ENCODE measurements at places on chromosomes 16 and 17. TPM values are rescaled to one million over a fixed set of nuclear protein-coding genes. Genes with fewer than 3 reads are reported as not detected.
A peak's percentile ranks its signal among the peaks of the same experiment; 100 is the strongest.

DNA sequence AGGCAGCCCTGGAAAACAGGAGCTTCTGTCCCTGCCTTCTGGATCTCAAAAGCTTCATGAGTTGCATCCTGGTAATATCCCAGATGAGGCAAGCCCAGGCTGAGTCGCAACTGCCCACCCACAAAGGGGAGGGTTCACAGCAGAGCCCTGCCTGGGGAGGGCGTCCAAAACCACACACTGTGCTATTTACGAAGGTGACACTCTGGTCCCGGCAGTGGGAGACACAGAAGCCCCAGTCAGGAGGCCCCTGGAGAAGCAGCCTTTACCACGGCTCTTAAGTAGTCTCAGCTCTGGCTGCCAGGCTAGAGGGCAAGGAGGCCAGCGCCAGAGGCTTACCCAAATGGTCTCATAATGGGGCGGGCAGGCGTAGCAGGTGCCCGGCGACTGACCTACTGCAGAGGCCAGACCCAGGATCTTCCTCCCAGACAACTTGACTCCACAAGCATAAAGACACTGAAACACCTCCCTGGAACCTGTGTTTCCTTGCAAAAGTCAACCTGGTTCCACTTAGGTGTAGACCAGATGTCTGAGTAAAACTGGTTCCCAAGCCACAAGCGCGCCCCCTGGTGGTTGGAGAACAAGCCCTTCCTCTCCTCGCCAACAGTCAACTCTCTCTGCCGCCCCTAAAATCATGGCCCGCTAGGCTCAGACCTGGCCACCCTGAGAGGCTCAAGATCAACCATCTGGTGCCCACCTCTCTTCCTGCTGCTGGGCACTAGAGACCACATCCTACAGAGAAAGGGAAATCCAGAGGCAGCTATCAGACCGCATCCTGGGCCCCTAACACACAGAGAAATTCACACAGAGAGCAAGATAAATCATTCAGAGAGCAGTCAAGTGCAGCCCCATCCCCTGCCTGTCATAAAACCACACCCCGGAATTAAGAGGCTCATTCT is 5.2 kb downstream of the AXIN2 start:
- H3K27ac ChIP-seq = no peak overlapping the region
- no peaks in the 10 kb centered on the region for H3K27me3 ChIP-seq
- DNase-seq = peak; percentile 87
- no peak overlapping the region for H3K4me3 ChIP-seq
- H3K4me1 ChIP-seq = peaks cover 26% of the 10 kb centered on the region
- peaks cover 19% of the 10 kb centered on the region for H3K36me3 ChIP-seq

- no peak for DNase-seq
- no peaks in the 10 kb centered on the region for H3K27me3 ChIP-seq
- H3K36me3 ChIP-seq = no peaks in the 10 kb centered on the region
These were observed 44.7 kb downstream of the CYTH1 start for GRCh38 chr17:78737332-78737731.

- peaks cover 11% of the 10 kb centered on the region for H3K36me3 ChIP-seq
- H3K4me3 ChIP-seq = peak overlapping the region; percentile 21
- H3K27me3 ChIP-seq = peaks cover 71% of the 10 kb centered on the region
- H3K4me1 ChIP-seq = peaks cover 70% of the 10 kb centered on the region
- peak overlapping the region; percentile 69 for H3K27ac ChIP-seq
These were observed 3.6 kb upstream of the TBX2 start for GRCh38 chr17:61395983-61396585.

GRCh38 chr17:39178536-39178935 is 12.6 kb upstream of the ARL5C start:
- H3K27ac ChIP-seq = no peak overlapping the region
- H3K27me3 ChIP-seq = no peaks in the 10 kb centered on the region
- H3K4me3 ChIP-seq = no peak overlapping the region

DNA sequence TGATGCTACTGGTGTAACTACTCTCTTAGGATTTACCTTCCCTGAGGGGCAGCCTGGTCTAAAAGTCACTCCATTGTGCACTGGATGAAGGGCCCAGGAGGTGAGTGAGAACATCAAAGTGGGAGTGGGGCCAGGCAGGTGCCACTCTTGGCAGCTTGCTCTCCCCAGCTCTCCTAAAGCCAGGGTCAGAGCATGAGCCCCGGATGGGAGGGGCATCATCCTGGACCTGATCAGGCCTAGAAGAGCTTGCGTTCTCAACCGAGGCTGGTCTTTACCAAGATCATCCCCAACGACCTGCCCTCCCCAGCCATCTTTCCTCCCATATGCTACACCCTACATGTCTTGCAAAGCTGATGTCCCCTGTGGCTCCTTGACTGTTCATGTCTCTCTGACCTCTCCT is 87.1 kb downstream of the AIPL1 start:
- no peaks in the 10 kb centered on the region for H3K27me3 ChIP-seq
- no peak overlapping the region for H3K4me3 ChIP-seq

DNA sequence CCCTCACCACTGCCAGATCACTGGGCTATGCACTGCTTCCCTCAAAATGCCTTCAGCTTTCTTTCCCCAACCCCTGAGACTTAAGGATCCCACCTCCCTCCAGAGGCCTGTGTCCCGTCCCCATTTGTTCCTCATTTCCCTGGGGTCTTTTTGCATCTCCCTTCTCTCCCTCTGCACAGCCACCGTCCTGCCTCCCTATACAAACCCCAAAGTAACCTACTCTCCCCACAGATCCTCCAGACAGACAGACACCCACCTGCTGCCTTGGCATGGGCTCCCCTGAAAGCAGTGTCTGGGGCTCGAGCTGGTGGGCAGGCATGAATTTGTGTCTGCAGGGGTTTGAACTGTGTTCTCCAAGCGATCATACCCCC is 69.4 kb upstream of the TNRC6C start:
- no peaks in the 10 kb centered on the region for H3K36me3 ChIP-seq
- no peak overlapping the region for H3K27ac ChIP-seq
- H3K27me3 ChIP-seq = peaks cover 8% of the 10 kb centered on the region

GRCh38 chr17:54992797-54993639 is 24.5 kb downstream of the STXBP4 start:
- no peaks in the 10 kb centered on the region for H3K4me1 ChIP-seq
- no peak overlapping the region for H3K4me3 ChIP-seq
- peak; percentile 71 for DNase-seq
- H3K27me3 ChIP-seq = no peaks in the 10 kb centered on the region
- H3K27ac ChIP-seq = no peak overlapping the region

DNA sequence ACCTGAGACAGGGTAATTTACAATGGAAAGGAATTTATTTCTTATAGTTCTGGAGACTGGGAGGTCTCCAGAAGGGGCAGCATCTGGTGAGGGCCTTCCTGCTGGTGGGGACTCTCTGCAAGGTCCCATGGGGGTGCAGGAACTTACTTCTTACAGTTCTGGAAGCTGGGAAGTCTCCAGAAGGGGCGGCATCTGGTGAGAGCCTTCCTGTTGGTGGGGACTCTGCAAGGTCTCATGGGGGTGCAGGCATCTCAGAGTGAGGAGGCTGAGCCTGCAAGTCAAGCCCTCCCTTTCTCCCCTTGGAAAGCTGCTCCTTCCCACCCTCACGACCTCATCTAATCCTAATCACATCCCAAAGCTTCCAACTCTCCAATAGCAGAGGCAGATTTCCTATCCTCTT is 157.4 kb downstream of the FOXL1 start:
- H3K4me1 ChIP-seq = peaks cover 22% of the 10 kb centered on the region
- H3K27me3 ChIP-seq = peaks cover 20% of the 10 kb centered on the region
- no peak overlapping the region for H3K4me3 ChIP-seq
- no peaks in the 10 kb centered on the region for H3K36me3 ChIP-seq
- no peak for DNase-seq
- no peak overlapping the region for H3K27ac ChIP-seq

DNA sequence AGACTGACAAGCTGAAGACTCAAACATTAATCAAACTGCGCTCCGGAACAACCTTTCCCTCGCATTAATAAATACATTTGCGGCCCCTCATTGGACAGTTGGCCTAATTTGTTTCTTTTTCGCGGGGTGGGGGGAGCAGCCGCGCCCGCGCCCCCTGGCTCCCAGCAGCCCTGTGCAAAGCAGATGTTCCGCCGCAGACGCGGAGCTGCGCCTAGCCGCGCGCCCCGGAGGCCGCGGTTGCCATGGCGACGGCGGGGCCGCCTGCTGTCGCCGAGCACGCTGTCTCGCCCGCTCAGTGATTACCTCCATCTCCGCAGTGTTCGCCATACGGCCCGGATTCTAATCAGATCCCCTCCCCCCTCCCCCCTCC is 25.5 kb downstream of the COPZ2 start:
- H3K4me3 ChIP-seq = peak overlapping the region; percentile 40
- no peak overlapping the region for H3K27ac ChIP-seq
- H3K36me3 ChIP-seq = no peaks in the 10 kb centered on the region

DNA sequence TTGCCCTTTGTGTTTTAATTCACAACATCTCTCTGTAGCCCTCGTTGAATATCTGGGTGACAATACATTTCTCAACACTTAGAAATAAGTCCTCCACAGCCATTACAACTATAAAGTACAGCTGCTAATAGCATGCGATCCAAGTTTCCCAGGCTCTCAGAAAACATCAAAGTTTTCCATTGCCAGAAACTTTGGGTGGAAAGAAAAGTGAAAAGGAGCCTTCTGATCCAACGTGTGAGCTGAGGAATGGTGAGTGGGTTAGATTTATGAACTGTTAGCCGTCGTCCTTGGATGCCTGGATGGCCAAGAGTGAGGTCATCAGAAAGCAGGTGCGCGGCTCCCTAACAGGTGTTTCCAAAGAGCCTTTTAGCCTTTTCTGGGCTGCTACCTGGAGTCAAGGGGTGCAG is 258.0 kb downstream of the PMP22 start:
- no peak overlapping the region for H3K27ac ChIP-seq
- H3K36me3 ChIP-seq = no peaks in the 10 kb centered on the region
- no peak for DNase-seq
- H3K27me3 ChIP-seq = no peaks in the 10 kb centered on the region
- H3K4me1 ChIP-seq = no peaks in the 10 kb centered on the region
- H3K4me3 ChIP-seq = no peak overlapping the region

DNA sequence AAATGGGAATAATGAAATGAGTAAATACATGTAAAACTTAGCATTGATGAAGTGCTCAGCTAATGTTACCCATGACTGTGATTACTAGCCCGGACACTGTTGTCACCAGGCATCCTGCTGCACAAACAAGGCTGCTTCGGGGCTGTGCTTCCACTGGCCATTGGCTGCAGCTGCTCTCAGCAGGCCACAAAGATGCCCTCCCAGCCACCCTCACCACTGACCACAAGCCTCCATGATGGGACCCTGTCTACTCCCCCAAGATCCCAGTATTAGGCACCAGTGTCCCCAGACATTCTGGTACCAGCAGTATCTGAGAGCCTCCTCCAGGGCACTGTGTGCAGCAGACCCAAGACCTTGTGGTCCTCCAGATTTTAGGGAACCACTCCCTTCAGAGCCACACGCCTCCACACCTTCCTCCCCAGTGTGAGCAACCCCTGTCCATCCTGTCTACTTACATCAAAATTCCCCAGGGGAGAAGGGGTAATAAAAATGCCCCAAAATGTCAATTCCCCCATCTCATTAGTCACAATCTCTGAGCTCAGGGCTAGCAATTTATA is 19.7 kb upstream of the NUP93 start:
- DNase-seq = no peak
- no peak overlapping the region for H3K4me3 ChIP-seq
- H3K4me1 ChIP-seq = peaks cover 3% of the 10 kb centered on the region
- H3K36me3 ChIP-seq = no peaks in the 10 kb centered on the region

GRCh38 chr17:50210240-50211225 is 9.1 kb upstream of the COL1A1 start:
- H3K27ac ChIP-seq = peak overlapping the region; percentile 96
- no peak overlapping the region for H3K4me3 ChIP-seq
- peaks cover 38% of the 10 kb centered on the region for H3K4me1 ChIP-seq
- peaks cover 16% of the 10 kb centered on the region for H3K27me3 ChIP-seq
- DNase-seq = peak; percentile 61

KRT32 gene
- not detected for total RNA-seq

SGCA gene
- total RNA-seq = 0.99 TPM

GRAP gene
- total RNA-seq = 3.7 TPM

TBC1D3C gene
- total RNA-seq = not detected

HSD17B2 gene
- 1.3 TPM for total RNA-seq

CTRB1 gene
- not detected for total RNA-seq

CACNG3 gene
- total RNA-seq = 1.9 TPM

All from spinal cord (tissue), 10 donors.